Activated naive CD4-positive, alpha-beta T cell treated with anti-CD3 and anti-CD28 coated beads, Interleukin-2, amount 50 U/mL, for 16 hours (primary cell): ENCODE measurements at places on chromosomes 7 and 10.

GRCh38 chr10:65798133-65798532, 1127.7 kb upstream of the LRRTM3 start:
- DNase-seq = no peak

DNA sequence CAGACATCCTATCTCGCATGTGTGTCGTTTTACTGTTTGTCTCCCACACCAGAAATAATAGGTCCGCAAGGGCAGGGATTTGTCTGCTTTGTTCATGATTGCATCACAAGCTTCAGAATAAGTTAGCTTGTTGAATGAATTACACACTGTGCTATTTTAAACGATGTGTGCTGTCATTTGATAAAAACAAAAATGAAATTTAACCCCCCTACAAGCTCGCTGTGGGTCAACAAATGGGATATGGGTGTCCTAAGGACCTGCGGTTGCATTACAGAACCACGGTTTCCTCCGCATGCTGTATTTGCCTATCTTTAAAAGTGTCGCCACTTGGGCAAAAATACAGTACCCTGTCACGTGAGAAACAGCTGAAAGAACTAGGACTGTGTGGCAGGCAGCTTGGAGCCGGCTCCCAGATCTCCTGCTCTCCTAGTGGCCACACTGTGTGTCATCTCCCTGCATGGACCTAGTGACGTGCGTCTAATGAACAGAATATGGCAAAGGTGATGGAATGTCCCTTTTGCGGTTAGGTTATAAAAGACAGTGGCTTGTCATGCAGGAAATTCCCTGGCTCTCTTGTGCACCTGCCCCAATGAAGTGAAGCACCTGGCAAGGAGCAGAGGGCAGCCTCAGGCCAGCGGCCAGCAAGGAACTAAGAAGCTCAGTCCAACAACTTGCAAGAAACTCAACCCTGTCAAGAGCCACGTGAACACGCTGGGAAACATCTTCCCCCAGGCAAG, 32.9 kb upstream of the CRYGN start:
- DNase-seq = no peak

DNA sequence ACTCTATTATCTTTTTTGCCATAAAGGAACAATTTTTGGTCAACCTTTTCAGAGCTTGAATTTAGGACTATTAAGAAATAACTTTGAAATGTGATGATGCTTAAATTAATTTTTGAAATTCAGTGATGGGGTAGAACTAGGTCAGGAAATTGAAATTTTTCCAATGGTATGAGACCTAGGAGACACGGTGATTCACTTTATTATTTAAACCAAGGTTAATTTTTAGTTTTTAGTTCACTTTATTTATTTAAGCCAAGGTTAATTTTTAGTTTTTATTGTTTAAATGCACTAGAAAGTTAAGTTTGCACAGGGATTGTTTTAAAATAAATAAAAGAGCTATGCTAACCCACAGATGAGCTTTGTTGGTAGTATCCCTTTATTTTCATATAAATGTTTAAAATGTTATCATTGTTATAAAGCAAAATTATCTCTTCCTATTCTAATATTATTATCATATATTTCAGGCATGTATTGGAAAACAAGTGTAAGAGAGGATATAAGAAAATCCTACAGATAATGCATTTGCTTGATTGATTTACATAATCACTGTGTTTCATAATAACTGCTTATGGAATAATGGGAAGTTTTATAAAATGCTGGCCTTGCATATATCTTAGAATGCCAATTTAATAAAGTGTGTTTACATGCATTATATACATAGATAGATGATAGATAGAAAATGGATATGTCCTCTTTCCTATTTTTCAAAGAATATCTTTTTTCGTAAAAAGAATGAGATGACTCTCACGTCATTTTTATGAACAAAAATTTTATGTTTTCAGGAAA, 163.6 kb downstream of the HGF start:
- DNase-seq = no peak

- DNase-seq = no peak
Observed at GRCh38 chr7:94052398-94053180, 48.4 kb upstream of the BET1 start.

DNA sequence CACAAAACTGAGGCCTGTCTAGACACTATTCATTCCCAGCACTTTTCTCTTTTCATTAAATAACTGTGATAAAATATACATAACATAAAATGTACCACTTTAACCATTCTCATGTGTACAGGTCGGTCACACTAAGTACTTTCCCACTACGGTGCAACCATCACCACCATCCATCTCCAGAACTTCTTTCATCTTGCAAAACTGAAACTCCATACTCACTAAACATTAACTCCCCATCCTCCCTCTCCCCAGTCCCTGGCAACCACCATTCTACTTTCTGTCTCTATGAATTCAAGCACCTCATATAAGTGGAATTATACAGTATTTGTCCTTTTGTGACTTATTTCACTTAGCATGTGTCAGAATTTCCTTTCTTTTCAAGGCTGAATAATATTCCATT, 53.0 kb downstream of the ARHGAP12 start:
- no peak for DNase-seq

GRCh38 chr7:47008461-47008860, 573.5 kb downstream of the TNS3 start:
- no peak for DNase-seq

GRCh38 chr7:150766334-150766709, 29.1 kb downstream of the GIMAP5 start:
- DNase-seq = no peak

DNA sequence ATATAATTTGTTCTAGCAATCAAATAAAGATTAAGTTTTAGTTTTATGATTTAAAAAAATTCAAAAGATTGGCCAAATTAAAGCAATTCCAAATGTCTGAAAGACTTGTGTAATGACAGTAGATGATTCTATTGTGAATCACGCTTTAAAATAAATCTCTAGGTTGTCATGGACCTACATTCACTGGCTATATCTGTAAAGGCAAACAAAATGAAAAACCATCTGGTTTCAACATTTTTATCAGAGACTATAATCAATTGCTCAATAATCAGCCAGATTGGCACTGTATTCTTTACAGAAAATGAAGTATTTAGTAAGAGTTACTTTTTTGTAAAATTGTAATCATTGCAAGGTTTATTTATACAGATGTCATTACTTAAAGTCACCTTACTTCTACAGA, 60.7 kb downstream of the DGKB start:
- no peak for DNase-seq

DNA sequence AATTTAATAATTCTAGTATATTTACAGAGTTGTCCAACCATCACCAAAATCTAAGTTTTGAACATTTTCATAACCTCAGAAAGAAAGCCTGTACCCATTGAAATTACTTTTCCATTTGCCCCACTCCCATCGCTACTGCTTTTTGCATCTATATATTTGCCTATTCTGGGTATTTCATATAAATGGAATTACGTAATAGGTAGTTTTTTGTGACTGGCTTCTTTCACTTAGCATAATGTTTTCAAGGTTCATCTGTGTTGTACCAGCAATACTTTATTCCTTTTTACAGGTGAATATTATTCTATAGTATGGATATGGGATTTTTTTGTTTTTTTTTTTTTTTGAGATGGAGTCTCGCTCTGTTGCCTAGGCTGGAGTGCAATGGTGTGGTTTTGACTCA, 22.6 kb downstream of the KIF11 start:
- no peak for DNase-seq
